KG1 (cell line): ENCODE measurements at places on chromosomes 5 and 9.

GRCh38 chr9:97572196-97572891, 60.8 kb downstream of the TSTD2 start:
- no peak for DNase-seq

- DNase-seq, result no peak
Measured at GRCh38 chr5:92147798-92148197, 764.7 kb upstream of the ARRDC3 start.

- DNase-seq, result no peak
Measured at GRCh38 chr5:96812851-96813250, 5.1 kb upstream of the ERAP1 start.

DNA sequence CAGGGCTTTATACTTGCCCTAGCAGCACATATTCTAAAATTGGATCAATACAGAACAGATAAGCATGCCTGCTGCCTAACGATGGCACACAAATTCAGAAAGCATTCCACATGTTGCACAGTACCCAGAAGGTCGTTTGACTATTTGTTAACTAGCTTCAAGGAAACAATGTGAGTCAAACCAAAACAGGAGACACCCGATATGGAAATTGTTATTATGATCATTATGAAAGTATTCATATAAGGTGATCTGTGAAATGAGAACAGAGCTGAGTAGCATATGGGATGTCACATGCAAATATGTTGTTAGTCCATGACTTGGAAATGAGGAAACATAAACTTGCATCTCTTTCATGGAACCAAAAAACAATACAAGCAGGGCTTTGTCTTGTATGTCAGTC, 56.3 kb upstream of the BICD2 start:
- DNase-seq, result no peak

- no peak for DNase-seq
Measured at GRCh38 chr5:137561608-137562007, 62.5 kb upstream of the SPOCK1 start.
